ENCODE measurements at places on chromosomes 5 and 9.

GRCh38 chr5:65086234-65086890 is 317.6 kb downstream of the CWC27 start:
- DNase-seq, result no peak

GRCh38 chr5:39352170-39352569 is 12.1 kb downstream of the C9 start:
- DNase-seq, result no peak

DNA sequence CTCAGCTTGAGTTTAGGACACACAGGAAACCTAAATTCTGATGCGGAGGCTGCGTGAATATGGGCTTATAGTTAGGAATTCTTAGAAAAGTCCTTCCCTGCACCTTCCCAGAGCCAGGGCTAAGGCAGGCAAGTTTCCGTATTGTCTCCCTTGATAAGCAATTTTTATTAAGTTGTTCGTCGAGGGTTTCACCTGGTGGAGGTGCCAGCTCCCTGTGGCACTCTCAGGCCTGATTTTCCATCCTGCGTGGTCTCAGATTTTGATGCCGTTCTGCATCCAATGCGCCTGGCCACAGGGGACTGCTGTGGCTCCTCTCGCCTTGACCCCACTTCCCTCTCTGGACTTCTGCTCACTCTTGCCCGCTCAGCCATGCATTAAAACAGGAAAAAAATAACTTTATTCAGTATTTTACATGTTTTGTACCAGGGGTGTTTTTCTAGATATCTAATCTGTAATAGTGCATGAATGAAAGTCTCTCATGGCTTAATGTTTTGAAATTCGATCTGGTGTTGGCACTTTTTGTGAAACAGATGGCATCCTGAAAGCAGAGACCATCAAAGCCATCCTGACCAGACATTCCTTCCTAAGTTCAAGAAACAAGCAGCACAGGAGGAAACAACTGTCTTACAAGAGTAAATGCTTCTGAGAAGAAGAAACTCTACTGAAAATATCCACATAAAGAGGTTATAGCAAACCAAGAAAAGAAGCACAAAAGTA is 50.7 kb downstream of the TRIP13 start:
- DNase-seq, result no peak

DNA sequence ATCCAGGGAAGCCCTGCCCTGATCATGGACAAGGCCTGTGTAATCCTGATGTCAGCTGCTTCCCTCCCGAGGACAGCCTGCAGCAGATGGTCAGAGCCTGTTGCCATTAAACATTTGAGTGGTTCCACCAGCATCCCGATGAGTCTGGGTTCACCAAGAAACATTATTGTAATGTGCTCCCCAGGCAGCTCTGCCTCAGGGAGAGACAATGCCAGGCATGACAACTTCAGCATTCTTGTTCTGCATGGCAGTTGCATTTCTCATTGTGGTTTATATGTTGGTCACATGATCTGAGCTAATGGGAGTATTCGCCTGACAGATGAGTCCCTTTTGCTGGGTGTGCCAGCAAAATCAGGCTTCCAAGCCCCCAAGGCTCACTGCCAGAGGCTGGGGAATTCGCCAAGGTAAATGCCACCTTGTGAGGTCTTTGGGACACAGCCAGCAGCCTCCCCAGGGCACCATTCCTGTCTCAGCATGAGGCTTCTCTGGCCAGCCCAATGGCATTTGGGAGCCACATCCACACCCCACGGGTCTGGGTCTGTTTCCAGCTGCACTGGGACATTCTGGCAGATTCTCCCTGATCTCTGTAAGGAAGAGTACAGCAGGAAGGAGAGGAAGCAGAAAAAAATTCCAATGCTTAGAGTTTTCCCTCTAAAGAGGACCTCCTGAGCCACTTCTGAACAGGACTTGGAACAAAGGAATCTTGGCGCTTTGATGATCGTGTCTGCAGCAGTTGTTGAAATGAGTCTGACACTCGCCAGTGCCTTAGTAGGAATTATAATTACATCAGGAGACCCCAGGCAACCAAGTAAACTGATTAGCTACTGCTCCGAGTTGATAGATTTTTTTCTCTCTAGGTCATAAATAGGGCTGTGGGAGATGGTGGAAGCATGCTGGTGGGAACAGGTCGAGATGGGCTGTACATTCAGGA is 18.7 kb downstream of the KCNIP1 start:
- DNase-seq, result no peak

- no peak for DNase-seq
These were observed 208.7 kb downstream of the MED10 start for GRCh38 chr5:6169660-6170059.

GRCh38 chr9:98147582-98147981 is 28.6 kb upstream of the TRIM14 start:
- DNase-seq, result no peak

GRCh38 chr9:88737876-88738275 is 202.9 kb downstream of the NXNL2 start:
- DNase-seq, result no peak

DNA sequence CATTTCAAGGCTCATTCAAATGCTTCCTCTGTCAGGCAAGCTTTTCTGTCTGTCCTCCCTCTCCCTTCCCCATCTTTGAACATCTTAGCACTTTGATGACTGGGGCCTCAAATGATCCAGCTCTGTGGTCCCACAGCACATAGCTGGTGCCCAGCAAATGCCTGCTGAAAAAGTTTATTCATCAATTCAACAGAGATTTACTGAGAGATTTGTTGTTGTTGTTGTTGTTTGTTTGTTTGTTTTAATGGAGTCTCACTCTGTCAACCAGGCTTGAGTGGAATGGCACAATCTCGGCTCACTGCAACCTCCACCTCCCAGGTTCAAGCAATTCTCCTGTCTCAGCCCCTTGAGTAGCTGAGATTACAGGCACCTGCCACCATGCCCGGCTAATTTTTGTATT is 6.0 kb upstream of the EXOSC2 start:
- no peak for DNase-seq

GRCh38 chr9:74942801-74943200 is 9.9 kb downstream of the C9orf40 start:
- DNase-seq, result no peak

Data from 8988T (cell line).